Skeletal muscle cell (primary cell): ENCODE measurements at places on chromosomes 16 and 17.

GRCh38 chr17:41835800-41836549 is at the start of gene NT5C3B:
Gene NT5C3B (minus strand): TSS chr17:41836232. CDS start chr17:41836193, 39 bp downstream.
- DNase-seq = no peak

DNA sequence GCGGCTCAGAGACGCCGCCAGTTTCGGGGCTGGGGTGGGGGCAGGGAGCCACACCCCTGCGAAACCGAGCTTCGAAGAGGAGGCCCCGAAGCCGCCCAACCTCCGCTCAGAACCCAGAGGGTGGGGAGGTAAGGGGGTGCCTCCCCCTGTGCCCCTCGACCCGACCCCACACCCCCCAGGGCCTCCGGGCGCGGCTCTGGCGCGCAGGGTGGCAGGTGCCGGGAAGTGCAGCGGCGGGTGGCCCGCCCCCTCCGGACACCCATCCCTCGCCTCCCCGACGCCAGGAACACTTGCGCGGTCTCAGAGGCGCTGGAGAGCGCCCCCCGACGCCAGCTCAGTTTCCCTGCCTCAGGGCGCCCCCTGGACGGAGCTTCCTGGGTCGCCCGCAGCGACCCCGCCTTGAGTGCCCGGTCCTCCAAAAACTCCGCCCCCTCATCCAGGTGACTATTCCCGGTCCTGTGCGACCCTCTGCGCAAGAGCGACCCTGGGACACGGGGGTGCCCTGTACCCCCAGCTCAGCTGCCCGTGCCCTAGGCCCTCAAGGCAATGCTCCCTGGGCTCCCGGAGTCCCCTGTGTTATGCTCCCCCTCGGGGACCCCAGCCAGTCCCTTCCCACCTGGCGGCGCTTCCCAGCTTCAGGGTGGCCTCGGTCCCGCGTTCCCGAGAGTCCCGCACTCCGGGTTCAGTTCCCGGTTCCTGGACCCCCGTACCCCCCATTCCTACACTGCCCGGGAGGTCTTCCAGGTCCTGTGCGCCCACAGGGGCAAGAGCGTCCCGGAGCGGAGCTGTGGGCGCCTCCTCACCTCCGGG is 562 bp downstream of the PPL start:
- DNase-seq = no peak

- no peak for DNase-seq
Measured at GRCh38 chr17:38724337-38724988, 5.7 kb upstream of the CISD3 start.

- DNase-seq = no peak
Measured at GRCh38 chr17:65108152-65108551, 29.0 kb upstream of the RGS9 start.

- DNase-seq = no peak
Measured at GRCh38 chr16:89690392-89690901, 4.0 kb downstream of the CDK10 start.

DNA sequence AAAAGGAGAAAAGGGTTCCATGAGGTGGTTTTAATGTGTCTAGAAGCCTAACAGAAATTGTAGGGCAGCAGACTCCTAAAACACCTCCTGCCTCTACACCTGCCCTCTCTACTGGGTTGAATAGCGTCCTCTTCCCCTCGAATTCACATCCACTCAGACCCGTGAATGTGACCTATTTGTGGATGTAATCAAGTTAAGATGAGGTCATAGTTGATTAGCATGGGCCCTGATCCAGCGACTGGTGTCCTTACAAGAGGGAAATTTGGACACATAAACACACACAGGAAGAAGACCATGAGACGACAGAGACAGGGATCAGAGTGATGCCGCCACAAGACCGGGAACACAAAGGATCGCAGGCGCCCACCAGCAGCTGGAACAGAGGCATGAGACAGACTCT is 13.5 kb downstream of the CD300LF start:
- DNase-seq = no peak
